Cardiac atrium fibroblast (primary cell): ENCODE measurements at places on chromosomes 4 and X. TPM values are rescaled to one million over a fixed set of nuclear protein-coding genes. Genes with fewer than 3 reads are reported as not detected.

Gene CLIC2
- total RNA-seq, result 0.54 and 0.97 TPM in 2 replicates

Gene AFP
- 2.7 TPM in 1 of 2 replicates, not detected in the other for total RNA-seq

Gene MMGT1
- 13.2 and 17.2 TPM in 2 replicates for total RNA-seq

Gene MAGEB2
- total RNA-seq, result not detected in 2 replicates

Gene NHSL2
- total RNA-seq, result 0.18 and 0.81 TPM in 2 replicates

Gene TMPRSS11B
- not detected in 2 replicates for total RNA-seq

Gene NAP1L5
- 6.8 and 8.3 TPM in 2 replicates for total RNA-seq

Gene RHOXF2B
- not detected in 2 replicates for total RNA-seq

Gene PNMA6A
- 0.16 and 0.54 TPM in 2 replicates for total RNA-seq

Gene VSIG1
- total RNA-seq, result 0.16 TPM in 1 of 2 replicates, not detected in the other

Gene CFAP299
- total RNA-seq, result not detected in 2 replicates

Gene CENPI
- total RNA-seq, result 1.3 and 4.1 TPM in 2 replicates

Gene CCDC110
- total RNA-seq, result 0.18 and 2.1 TPM in 2 replicates

Gene TLR1
- 1.6 and 1.8 TPM in 2 replicates for total RNA-seq

Gene VCX3B
- not detected in 2 replicates for total RNA-seq

Gene PHOX2B
- not detected in 2 replicates for total RNA-seq

Gene MUC7
- not detected in 2 replicates for total RNA-seq

Gene AMBN
- total RNA-seq, result not detected in 2 replicates

Gene UNC5C
- total RNA-seq, result 4.3 and 10.7 TPM in 2 replicates

Gene USP17L20
- total RNA-seq, result not detected in 2 replicates

Gene SLC7A11
- 18.6 and 23.3 TPM in 2 replicates for total RNA-seq

Gene CSAG3
- total RNA-seq, result not detected in 2 replicates

Gene OTC
- total RNA-seq, result not detected in 2 replicates

Gene RLIM
- 25.8 and 31.3 TPM in 2 replicates for total RNA-seq

Gene PPP1R3F
- total RNA-seq, result under 0.01 and 4.2 TPM in 2 replicates

Gene LEF1
- 1.3 TPM in 1 of 2 replicates, not detected in the other for total RNA-seq

Gene AMER1
- 1.4 and 2.8 TPM in 2 replicates for total RNA-seq

Gene SPIN2A
- 0.18 TPM in 1 of 2 replicates, not detected in the other for total RNA-seq

Gene BMP3
- not detected in 2 replicates for total RNA-seq

Gene SRPX2
- 115 and 168 TPM in 2 replicates for total RNA-seq

Gene CENPVL1
- not detected in 2 replicates for total RNA-seq

Gene PCSK1N
- 1.4 and 1.5 TPM in 2 replicates for total RNA-seq

Gene JADE1
- total RNA-seq, result 28.3 and 36.6 TPM in 2 replicates

Gene MAPK10
- 3.9 and 7.0 TPM in 2 replicates for total RNA-seq

Gene NEIL3
- 0.65 and 1.3 TPM in 2 replicates for total RNA-seq

Gene PAGE2B
- total RNA-seq, result not detected in 2 replicates

Gene CXorf66
- total RNA-seq, result not detected in 2 replicates

Gene FAM53A
- total RNA-seq, result 2.0 and 16.4 TPM in 2 replicates

Gene ASB9
- total RNA-seq, result 0.18 TPM in 1 of 2 replicates, not detected in the other

Gene ZCCHC18
- total RNA-seq, result 0.18 TPM in 1 of 2 replicates, not detected in the other

Gene RAB40A
- 0.16 and 0.90 TPM in 2 replicates for total RNA-seq

Gene FGD1
- 6.5 and 8.4 TPM in 2 replicates for total RNA-seq

Gene CXCL6
- total RNA-seq, result 42.2 and 742 TPM in 2 replicates

Gene CTAG1B
- total RNA-seq, result not detected in 2 replicates

Gene ADGRG4
- not detected in 2 replicates for total RNA-seq

Gene SMIM31
- not detected in 2 replicates for total RNA-seq

Gene UGT2B15
- total RNA-seq, result not detected in 2 replicates

Gene TGIF2LX
- not detected in 2 replicates for total RNA-seq

Gene DGKK
- not detected in 2 replicates for total RNA-seq

Gene F8A3
- 9.4 and 11.0 TPM in 2 replicates for total RNA-seq
